ENCODE measurements at places on chromosomes 3 and 15.

- no peak for DNase-seq
Measured at GRCh38 chr15:85607141-85607806, 187.5 kb downstream of the KLHL25 start.

- DNase-seq: no peak
Measured at GRCh38 chr3:55779543-55779942, 292.4 kb upstream of the WNT5A start.

GRCh38 chr15:76447728-76448441, 111.3 kb downstream of the ISL2 start:
- no peak for DNase-seq

GRCh38 chr15:64911311-64912186, at the start of gene ANKDD1A:
Gene ANKDD1A (plus strand): TSS chr15:64911902. CDS start chr15:64911931, 29 bp downstream.
- peak; percentile 60 for DNase-seq

- no peak for DNase-seq
Measured at GRCh38 chr3:77081240-77081661, 41.4 kb downstream of the ROBO2 start.

DNA sequence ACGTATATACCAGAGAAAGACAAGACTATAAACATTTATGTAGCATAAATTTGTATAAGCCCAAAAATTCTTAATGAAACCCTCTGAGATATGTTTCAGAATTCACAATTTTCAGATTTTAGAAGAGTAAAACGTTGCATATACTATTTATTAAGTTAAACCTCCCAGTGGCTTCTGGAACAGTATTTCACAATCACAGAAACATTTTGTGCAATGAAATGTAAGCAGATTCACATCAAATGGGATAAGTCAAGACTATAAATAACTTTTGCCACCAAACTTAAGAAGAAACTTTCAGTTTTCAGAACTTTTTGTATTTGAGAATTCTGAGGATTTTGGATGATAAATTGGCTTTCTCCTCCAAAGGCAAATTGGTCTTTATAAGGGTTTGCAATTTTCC, 9.2 kb downstream of the SLTM start:
- DNase-seq: no peak

DNA sequence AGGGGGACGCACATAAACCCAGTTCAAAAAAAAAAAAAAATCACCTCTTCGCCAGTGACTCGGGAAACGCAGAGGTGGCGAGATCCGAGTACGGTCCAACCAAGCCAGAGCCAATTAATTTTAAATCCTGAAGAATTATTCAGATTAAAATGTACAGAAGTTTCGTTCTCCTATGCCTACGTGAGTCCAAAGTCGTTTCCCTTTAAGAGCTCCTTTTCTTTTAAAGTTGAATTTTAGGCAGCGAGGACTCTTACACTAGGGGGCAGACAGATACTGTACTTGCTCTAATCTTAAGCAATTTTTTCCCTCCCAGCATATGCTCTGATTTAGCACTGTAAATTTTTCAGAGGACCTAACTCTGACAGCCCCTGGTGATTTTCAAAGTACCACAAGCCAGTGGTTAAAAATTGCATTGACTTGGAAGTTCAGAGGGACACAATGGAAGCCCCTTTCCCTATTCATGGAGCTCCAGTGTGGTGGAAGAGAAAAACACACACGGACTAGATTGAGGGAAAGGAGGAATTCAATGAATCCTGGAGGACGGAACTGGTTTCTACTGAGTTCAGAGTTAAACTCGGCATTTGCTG, 3.3 kb upstream of the NR2F2 start:
- DNase-seq: no peak

GRCh38 chr3:14305324-14305723, 97.1 kb upstream of the SLC6A6 start:
- no peak for DNase-seq
